Muscle of back (tissue), 13 donors: ENCODE measurements at places on chromosomes 13 and 19. TPM values are rescaled to one million over a fixed set of nuclear protein-coding genes. Genes with fewer than 3 reads are reported as not detected.

- DNase-seq: no peak
Measured at GRCh38 chr13:108212886-108213285, 2.5 kb downstream of the LIG4 start.

GRCh38 chr13:65592731-65593130 lies 1637.4 kb downstream of the PCDH9 start:
- no peak for DNase-seq

- DNase-seq: no peak
Measured at GRCh38 chr19:34457446-34457845, 24.1 kb upstream of the WTIP start.

DNA sequence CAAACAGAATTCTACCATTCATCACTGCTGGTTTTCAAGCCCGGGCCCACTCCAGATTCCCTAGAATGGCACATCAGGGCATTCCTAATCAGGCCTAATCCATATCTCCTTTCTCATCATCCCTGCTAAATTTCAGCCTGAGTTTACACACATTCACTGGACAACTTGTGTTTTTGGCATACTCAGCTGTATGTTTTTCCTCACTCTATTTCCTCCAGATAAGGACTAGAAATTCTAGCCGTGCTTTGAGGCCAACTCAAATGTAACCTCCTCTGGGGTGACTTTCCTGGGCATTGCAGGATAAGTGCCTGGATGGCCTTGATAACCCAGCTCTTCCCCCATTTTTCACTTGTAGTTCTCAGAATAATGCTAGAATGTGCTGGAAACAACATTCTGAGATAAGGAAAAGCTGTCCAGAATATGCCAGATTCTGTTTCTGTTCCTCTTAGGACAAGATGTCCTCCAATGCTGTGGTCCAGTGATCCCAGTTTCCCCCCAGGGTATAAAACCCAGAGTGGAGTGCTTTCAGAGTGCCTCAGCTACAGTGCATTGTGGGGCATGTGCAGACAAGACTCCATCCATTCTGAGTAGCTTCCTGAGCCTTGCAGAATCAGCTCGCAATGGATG lies 66.9 kb upstream of the CLDN10 start:
- no peak for DNase-seq

GRCh38 chr19:15181394-15181793 lies 19.4 kb downstream of the NOTCH3 start:
- no peak for DNase-seq

The PRKCG gene
- polyA plus RNA-seq: 0.25 TPM

DNA sequence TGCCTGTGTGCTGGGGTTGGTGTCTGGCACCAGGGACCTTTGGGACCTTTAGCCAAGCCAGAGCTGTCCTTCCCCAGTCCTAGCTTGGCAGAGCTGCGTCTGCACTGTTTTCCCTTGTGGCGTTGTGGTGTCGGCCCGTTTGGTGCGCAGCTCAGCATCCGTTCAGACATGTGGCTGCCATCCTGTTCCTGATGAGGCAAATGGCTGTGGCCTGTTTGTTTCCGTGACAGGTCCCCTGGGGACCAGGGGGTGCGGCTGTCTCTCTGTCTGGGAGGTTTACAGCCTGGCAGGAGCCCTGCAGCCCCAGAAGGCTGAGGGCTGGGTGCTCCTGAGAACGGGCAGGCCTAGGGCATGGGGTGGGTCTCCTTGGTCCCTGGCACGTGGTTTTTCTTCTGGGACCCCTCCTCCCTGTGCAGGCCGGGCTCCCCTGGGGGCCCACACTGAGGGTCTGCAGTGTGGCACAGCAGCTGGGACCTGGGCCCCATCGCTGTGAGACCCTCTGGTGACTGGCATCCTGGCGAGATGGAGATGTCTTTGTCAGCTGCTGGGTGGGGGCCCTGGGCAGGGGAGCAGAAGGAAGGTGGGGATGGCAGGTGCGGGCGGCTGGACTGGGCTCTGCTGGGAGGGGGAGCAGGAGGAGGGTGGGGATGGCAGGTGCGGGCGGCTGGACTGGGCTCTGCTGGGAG lies 4.0 kb downstream of the SPPL2B start:
- DNase-seq: peak; percentile 55

The TNNI3 gene
- polyA plus RNA-seq: 2.0 TPM

DNA sequence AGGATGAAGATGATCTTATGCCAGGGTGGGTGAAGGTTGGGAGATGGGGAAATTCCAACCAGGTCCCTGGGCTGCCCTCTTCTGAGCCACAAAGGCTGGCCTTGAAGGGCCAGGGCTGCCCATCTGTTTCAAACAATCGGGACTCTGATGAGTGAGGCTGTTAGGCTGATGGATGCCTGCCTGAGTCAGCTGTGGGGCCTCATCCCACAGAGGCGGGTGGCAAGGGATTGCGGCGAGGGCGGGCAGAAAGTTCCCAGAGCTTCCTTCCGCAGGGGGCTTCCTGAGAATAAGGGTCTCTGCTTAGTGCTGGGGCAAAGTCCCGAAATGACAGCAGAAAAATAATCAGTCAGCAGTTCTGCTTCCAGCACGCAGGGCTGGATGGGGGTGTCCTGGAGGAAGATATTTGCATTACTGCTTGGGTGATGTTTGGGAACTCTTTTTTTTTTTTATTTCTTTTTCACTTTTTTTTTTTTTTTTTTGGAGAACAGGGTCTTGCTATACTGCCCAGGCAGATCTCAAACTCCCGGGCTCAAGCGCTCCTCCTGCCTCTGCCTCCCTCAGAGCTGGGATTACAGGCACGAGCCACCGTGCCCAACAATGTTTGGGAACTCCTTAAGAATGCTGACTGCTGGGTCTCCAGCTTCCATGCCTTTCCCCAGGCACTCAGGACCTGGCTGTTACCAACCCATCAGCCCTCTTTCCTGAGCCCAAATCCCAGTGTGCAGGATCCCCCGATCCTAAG lies 14.1 kb downstream of the SH3GL1 start:
- peak; percentile 11 for DNase-seq

The CEACAM19 gene
- polyA plus RNA-seq: 4.3 TPM

- no peak for DNase-seq
Measured at GRCh38 chr13:99967869-99968520, 3.6 kb downstream of the ZIC5 start.

DNA sequence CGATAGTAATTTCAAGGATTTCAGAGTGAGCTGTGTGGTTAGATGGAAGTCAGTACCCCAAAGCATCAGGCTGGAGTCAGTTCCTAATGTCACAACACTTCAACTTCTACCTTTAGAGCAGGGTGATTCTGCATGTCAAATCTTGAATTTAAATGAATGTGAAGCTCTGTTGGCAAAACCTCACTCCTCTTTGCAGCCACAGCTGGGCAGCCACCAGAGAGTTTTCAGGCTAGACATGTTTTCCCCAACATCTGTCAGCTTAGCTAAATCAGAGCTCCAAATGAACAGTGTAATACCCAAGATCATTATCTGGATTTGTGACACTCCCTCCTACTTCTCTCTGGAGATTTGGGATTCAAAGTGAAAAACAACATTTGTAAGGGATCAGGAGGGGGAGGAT lies 33.7 kb upstream of the OLFM4 start:
- no peak for DNase-seq

The RCBTB2 gene
- 28.5 TPM for polyA plus RNA-seq

- no peak for DNase-seq
Measured at GRCh38 chr13:78712831-78713230, 53.9 kb upstream of the OBI1 start.

GRCh38 chr19:46404753-46405468 lies 8.5 kb downstream of the CCDC8 start:
- peak; percentile 41 for DNase-seq

- no peak for DNase-seq
Measured at GRCh38 chr13:84831666-84832657, 949.7 kb upstream of the SLITRK1 start.

- DNase-seq: peak; percentile 81
Measured at GRCh38 chr13:33228648-33229445, 56.7 kb downstream of the STARD13 start.

GRCh38 chr19:4524808-4525562 lies 6.7 kb upstream of the PLIN4 start:
- DNase-seq: peak; percentile 51

DNA sequence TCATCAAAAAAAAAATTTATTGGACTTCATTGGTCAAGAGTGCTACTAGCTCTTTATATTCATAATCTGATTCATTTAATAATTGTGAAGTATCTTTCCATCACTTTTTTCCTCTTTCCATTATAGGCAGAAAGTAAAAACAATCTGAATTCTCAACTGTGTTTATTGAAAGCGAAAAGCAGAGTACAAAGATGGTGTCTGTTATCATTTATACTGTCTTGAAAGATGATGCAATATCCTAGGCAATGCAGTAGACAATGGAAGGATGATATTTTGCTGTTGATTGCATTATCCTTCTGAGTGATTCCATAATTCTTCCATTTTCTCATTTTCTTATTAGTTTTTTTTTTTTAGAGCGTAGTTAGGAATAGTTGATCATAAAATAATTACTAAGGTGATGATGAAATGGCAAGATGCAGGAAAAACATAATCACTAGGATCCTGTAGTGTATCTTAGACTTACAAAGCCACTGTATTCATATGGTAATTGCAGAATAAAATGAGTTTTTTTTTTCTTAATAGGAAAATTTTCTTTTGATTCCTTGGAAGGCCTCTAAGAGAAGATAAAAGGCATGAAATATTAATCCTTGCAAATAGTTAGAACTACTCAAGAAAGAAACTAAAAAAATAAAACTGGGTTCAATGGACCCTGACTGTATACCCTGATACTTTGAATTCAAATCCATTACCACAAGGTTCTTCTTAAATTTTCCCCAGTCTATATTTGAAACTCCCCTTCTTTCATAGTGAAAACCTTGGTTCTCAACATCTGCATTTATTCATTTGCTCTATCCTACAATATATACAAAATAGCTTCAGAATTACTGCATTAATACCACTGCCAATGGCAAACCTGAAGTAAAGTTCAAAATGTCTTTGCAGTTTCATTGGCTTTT lies 11.6 kb downstream of the URI1 start:
- no peak for DNase-seq
